Cortex of kidney (tissue), 1 donor: ENCODE measurements at places on chromosomes 7 and 10.

DNA sequence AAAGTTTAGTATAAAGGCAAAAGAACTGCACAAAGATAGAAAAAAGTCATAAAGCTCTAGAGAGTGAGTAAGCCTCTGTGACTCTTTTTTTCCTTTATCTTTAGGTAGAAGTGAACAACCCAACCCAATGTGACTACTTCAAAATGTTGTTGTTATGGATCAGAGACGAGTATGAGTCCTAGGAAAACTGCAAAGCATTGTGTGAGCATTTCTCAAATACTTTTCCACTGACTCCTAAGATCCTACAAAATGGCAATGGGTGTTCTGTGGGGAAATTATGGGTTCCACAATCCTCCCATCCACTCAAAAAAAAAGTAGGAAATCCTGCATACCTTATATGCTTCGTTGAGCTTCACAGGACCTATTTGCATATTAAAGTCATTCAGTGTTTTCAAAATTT is 177.1 kb downstream of the DGKI start:
- no peak for DNase-seq

GRCh38 chr7:32958046-32959025 is 1.1 kb downstream of the FKBP9 start:
- DNase-seq: no peak

DNA sequence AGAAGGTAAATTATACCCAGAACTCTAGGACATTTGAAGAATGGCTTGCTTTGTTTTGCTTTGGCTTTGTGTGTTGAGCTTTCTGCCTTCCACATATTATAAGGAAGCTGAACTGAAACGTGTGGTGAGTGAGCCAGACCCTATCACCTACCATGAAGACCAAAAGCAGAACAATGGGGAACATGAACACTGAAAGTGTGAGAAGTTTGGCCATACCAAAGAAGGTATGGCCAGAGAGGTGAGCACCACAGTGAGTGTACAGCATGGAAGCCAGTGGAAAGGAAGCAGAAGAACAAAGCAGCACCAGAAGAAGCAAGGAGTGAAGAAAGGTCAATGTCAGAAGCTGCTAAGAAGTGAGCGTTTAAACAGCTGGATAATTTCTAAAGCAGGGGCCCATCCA is 59.7 kb upstream of the CCDC71L start:
- no peak for DNase-seq

GRCh38 chr7:137462847-137463246 is 119.3 kb upstream of the PTN start:
- DNase-seq: no peak

GRCh38 chr10:126063353-126063791 is 167.0 kb downstream of the FANK1 start:
- no peak for DNase-seq
